Stimulated activated CD4-positive, alpha-beta T cell treated with anti-CD3 and anti-CD28 coated beads, Interleukin-1b, Interleukin-23, amount 100 ng/mL, for 24 hours (primary cell): ENCODE measurements at places on chromosomes 3 and 15.

DNA sequence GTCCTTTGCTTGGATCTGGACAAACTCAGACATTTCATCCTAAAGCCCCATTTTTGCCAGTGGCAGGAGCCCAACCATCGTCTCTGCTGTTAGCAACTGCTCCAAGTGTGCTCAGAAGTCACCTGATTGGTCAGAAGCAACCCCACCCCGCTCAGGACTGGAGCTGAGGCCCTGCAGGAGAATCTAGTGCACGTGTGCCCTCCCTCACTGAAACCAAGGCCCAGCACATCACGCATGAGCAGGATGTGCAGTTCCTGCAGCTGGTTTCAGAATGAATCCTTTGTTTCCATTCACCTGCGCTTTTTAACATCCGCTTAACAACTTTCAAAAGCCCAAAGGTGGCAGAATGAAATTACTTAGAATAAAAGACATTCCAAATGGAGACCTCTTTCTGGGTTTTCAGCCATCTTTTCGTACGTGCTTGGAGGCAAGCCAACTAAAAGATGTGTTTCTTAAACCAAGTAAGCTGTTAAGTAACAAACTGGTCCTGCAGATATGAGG lies 81.2 kb downstream of the SRGAP3 start:
- no peak for DNase-seq

DNA sequence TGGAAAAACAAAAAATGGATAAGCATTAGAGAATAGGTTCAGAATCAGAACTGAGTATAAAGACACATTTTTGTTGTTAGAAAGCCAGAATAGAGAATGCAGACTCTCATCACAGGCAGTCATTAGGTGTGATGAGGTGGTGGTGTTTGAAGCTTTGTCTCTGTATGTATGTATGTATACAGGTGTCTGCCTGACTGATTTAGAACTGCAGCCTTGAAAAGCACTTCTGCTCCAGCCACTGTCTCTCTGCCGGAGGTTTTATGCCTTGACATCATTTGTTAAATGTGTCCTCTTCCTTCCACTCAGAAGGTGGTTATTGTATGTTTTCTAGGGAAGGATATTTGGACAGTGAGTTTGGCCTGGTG lies 80.7 kb upstream of the ZBED2 start:
- no peak for DNase-seq

- DNase-seq, result no peak
These were observed 684 bp downstream of the RPL4 start for GRCh38 chr15:66503780-66504562.

- DNase-seq, result no peak
These were observed 81.7 kb downstream of the HCN4 start for GRCh38 chr15:73287019-73287418.

DNA sequence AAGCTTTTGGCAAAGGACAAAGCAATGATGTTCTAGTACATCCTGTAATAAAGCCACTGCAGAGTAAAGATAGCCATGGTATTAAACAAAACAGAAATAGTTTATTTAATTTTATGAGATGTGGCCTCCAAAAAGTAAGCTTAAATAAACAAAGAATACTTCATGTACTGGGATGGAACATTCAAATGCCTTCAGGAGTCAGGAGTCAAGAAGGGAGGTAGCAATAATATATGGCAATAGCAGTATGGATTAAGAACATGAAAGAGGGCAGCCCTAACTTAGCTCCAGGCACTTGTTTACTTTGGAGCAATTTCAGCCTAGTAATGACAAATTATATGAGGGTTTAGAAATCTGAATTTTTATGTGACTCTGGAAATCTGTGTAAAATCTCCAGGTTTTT lies 343.9 kb upstream of the THRB start:
- no peak for DNase-seq

DNA sequence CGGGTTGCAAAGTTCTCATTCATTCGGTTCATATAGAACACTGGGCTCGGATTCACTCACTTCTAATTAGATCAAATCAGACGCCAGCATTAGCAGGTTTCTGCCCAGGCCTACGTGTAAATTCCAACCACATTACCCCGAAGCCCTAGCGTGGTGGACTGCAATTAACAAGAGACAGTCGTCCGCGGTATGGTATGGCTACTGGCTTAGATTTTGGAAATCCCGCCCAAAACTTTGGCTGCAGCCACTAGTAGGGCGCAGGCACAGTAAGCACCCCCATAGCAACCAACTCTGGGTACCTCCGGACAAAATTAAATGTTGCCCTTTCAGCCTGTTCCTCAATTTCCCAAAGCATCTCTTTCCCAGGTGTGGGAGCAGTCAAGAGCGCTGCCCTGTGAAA lies 771 bp downstream of the RARRES1 start:
- no peak for DNase-seq

DNA sequence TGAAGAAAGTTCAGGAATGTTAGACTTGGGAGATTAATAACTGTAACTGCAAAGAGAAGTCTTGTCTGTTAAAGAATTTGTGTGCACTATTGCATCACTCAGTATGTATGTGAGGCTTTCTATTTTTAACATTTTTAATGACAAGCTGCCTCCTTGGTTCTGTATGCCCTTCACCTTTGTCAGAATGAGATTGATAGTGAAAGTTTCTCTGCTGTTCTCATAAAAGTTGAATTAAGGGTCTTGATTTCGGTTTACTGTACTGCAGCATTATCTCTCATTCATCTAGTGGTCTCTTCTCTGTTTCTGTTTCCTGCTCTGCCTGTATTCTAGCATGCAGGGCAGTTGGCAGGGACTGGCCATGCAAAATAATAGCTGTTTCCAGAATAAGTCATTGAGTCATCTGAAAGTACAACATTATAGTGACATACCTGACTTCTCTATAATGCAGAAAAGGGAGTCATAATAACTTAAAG lies 454.9 kb downstream of the IL5RA start:
- DNase-seq, result no peak

DNA sequence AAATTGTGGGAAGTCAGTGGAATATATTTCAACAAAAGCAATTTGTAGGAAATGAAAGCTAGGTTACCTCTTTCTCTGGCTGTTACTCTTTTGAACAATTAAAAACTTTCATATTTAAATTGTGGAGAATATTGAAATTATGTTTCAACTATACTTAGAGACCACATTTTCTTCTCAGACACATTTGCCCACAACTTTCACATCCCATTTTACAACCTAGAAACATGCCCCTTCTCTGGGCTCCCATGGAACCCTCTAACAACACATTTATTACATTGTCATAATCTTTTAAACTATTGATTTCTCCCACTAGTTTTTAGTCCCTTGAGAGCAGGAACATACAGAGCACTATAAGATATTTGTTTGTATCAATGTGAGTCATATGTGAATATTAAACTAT lies 211.7 kb upstream of the TTC14 start:
- DNase-seq, result no peak

- DNase-seq, result no peak
These were observed 40.1 kb upstream of the MITF start for GRCh38 chr3:69699183-69699582.

- no peak for DNase-seq
These were observed 46.2 kb downstream of the SLC25A26 start for GRCh38 chr3:66267031-66267430.

GRCh38 chr3:126152458-126152857 lies 27.9 kb downstream of the ALDH1L1 start:
- no peak for DNase-seq

DNA sequence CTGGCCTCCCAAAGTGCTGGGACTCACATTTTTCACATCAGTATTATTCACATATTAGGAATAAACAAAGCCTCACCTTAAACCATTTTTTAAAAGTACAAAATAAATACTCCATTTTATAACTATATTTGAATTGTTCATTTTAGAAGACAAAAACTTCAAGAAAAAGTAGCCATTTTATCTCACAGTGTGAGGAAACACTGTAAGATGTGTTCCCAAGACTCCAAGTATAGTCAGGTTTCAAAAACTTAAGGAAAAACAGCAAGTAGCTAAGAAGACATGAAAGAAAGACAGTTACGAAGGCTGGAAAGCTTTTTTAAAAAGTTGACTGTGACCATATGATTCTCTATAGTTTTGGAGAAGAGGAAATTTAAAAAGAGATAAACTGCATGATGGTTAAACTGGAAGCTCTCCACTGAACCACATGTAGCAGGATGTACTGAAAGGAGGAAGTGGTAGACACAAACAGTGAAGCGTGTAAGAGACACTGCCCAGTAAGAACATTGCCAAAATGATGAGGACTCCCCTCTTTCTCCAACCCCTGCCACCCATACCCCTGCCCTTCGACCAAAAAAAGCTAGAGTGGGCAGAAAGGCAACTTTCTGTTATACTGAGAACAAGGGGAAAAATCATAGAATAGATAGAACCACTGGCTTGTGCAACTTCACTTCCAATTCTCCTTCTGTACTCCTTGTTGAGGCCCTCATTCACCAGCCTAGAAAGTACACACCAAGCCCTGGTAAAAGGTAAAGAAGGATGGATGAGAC lies 6.2 kb upstream of the TMF1 start:
- DNase-seq, result no peak

GRCh38 chr3:46495901-46496456 lies 1.8 kb upstream of the RTP3 start:
- no peak for DNase-seq

GRCh38 chr3:53658613-53659193 lies 164.3 kb downstream of the CACNA1D start:
- DNase-seq, result no peak

DNA sequence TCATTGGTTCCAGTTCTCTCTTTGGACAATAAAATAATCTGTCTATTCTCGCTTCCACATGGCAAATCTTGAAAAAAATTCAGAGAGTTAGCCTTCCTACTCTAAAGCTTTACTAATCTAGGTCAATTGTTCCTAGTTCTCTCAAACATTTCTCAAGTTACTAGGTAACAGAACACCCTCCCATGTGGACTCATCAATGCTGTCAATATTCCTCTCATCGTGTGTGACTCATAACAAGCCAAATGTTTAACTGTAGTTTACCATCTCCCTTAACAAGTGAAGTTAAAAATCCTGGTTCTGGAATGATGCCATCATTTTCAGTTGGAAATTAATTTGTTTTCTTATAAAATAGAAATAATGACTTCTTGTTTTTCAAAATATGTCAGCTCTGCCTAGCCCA lies 438.6 kb downstream of the ROBO1 start:
- no peak for DNase-seq

GRCh38 chr15:67715170-67715569 lies 110.1 kb upstream of the SKOR1 start:
- no peak for DNase-seq

GRCh38 chr3:144235489-144235888 lies 263.9 kb downstream of the DIPK2A start:
- DNase-seq, result no peak

GRCh38 chr15:99124641-99125040 lies 19.8 kb downstream of the SYNM start:
- no peak for DNase-seq

- no peak for DNase-seq
These were observed 25.9 kb upstream of the ADAMTS7 start for GRCh38 chr15:78837131-78837530.

GRCh38 chr15:77033417-77033728 lies 37.5 kb downstream of the TSPAN3 start:
- no peak for DNase-seq

- DNase-seq, result no peak
These were observed 15.2 kb upstream of the CLEC3B start for GRCh38 chr3:45010811-45011333.
